BE2C (cell line): ENCODE measurements at places on chromosomes 3 and 15.

- DNase-seq: no peak
These were observed 25.0 kb downstream of the SRGAP3 start for GRCh38 chr3:9224490-9224889.

DNA sequence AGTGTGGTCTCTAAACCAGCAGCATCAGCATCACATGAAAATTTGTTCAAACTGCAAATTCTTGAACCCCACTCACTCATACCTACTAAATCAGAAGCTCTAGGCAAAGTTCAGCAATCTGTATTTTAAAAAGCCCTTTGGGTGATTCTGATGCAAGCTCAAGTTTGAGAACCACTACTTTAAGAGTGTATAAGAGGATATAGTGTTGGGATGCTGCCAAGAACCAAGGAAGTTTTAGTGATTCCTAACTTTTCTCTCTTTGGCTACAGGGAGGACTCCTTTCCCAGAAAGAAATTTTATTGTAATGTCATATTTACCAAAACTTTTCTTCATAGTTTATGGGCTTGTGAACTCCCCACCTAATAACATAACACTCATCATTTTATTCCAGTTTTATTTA lies 422.2 kb downstream of the TBC1D5 start:
- DNase-seq: no peak

- DNase-seq: no peak
These were observed 18.0 kb upstream of the FSTL1 start for GRCh38 chr3:120468635-120469295.

GRCh38 chr15:77024273-77025082 lies 29.6 kb downstream of the PSTPIP1 start:
- peak; percentile 83 for DNase-seq

GRCh38 chr3:71786217-71786549 lies 1.2 kb upstream of the PROK2 start:
- DNase-seq: no peak

- no peak for DNase-seq
These were observed 297.9 kb downstream of the EDEM1 start for GRCh38 chr3:5485427-5485826.

GRCh38 chr15:36722555-36722954 lies 143.1 kb downstream of the CDIN1 start:
- no peak for DNase-seq

- DNase-seq: no peak
These were observed 46.2 kb upstream of the PPP4R2 start for GRCh38 chr3:72950372-72950771.

- no peak for DNase-seq
These were observed 534.1 kb upstream of the GRM7 start for GRCh38 chr3:6326771-6327170.

DNA sequence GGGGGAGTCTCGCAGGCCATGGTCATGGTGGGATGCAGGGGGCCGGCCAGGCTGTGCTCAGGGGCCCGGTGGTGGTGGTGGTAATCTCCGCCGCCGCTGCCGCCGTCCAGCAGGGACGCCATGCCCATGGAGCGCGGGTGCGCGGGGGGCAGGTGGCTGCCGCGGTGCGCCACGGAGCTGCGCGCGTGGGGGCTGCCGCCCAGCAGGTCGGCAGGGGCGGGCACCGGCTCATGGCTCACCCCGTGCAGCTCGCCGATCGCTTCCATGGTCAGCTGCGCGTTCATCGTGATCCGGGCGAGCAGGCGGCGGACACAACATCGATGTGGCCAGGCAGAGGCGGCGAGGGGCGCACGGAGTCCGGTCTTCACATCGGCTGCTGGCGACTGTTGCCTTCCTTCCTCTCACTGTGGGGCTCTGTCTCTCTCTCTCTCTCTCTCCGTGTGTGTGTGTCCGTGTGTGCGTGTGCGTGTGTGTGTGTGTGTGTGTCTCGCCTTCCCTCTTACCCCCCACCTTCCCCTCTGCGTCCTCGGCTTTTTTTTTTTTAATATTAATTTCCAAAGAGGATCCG lies 451 bp downstream of the ONECUT1 start:
- no peak for DNase-seq

DNA sequence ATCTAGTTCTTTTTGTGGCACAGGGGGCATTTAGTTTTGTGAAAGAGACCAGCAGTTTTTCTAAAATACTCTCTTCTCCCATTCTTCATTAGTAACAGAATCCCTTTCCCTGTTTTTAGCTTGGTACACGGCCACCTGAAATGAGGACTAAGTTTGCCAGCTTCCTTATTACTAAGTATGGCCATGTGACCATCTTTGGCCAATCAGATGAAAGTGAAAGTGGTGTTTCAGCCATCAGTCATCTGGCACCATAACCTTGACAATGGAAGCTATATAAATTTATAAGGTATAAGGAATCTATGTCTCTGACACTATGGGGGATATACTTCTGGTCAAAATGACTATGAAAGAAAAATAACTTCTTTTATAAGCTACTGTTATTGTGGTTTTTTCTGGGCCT lies 570.4 kb downstream of the AGBL1 start:
- DNase-seq: no peak

DNA sequence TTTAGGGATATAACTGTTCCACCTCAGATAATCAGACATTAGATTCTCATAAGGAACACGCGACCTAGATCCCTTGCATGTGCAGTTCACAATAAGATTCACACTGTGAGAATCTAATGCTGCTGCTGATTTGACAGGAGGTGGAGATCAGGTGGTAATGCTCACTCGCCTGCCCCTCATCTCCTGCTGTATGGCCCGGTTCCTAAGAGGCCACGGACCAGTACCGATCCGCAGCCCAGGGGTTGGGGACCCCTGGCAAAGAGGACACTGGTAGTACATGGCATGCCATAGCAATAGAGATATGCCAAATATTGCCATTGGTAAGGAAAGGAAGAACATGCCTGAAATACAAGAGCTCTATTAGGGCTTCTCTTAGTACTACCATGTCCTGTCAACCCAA lies 59.7 kb downstream of the LSM3 start:
- no peak for DNase-seq

GRCh38 chr3:128931046-128931445 lies 51.6 kb downstream of the ACAD9 start:
- no peak for DNase-seq

- DNase-seq: no peak
These were observed 211.9 kb upstream of the MRPL3 start for GRCh38 chr3:131714585-131715220.

GRCh38 chr15:40372981-40373380 lies 9.5 kb upstream of the KNSTRN start:
- DNase-seq: no peak

GRCh38 chr3:114178770-114179368 lies at the start of gene DRD3:
Gene DRD3 (minus strand): TSS chr3:114179052. CDS start chr3:114171992, 7,060 bp downstream.
- no peak for DNase-seq

DNA sequence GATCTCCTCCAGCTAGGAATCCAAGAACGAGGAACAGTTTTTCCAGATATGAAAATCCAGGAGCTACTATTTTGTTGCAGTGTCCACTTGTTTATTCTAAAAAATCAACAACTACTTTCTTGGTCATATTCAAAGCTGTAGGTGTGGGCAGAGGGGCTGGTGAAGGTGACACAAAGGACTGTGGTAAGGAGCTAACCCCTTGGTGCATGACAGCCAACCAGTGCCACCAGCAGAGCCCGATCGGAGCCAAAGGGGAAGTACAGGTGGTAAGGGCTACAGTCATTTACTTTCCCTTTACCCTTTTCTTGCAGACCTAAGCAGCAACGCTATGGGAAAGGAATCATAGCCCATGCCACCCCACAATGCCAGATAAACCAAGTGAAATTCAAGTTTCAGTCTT lies 30.7 kb downstream of the PLA1A start:
- no peak for DNase-seq

DNA sequence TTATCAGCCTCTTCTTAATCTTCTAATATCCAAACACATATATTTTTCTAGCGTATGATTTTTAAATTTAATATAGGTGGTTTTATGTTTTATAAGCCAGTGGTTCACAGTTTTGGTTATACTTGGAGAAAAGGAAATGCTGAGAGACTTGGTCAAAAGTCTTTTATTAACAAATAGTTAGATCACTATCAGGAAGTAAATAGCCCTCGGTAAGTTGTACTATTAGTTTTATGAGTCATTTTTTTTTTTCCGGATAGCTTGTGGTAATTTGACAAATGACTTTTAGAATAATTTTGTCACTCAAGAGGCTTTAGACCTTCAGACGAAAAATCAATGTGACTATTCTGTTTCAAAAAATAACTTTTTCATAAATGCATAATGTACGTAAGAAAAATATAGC lies 232.2 kb upstream of the ROBO1 start:
- no peak for DNase-seq

DNA sequence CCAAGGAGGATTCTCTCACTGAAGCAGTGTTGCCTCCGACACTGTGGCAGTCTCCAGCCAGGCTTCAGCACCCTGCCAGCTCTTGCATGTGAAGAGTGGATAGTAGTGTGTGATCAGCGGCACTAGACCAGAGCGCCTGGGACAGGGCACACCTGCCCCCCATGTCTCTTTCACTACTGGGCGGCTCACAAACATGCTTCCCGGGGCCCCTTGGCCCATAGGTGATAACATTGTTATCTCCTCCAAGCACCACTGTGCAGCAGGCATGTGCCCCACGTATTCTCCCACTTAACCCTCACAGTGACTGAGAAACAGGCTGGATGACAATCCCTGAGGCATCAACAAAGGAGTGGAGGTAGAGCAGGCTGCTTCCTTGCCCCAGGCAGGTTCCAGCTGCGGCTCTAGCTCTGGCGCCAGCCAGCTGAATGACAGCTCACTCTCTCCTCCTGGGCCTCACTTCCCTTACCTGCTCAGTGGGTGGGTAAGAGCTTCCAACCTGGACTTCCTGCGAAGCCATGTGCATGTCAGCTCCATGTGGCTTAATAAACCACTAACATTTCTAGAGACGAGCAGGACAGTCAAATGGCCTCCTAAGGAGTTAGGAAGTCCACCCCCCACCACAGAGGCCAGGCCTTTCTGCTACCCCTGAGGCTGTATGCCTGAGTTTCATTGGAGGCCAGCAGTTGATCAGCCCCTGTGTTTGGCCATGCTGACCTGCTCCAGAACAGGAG lies 37.8 kb downstream of the KLF13 start:
- DNase-seq: peak; percentile 80

GRCh38 chr3:48425281-48425812 lies 4.5 kb downstream of the PLXNB1 start:
- DNase-seq: no peak

GRCh38 chr3:129502641-129503408 lies 25.6 kb upstream of the RHO start:
- no peak for DNase-seq

DNA sequence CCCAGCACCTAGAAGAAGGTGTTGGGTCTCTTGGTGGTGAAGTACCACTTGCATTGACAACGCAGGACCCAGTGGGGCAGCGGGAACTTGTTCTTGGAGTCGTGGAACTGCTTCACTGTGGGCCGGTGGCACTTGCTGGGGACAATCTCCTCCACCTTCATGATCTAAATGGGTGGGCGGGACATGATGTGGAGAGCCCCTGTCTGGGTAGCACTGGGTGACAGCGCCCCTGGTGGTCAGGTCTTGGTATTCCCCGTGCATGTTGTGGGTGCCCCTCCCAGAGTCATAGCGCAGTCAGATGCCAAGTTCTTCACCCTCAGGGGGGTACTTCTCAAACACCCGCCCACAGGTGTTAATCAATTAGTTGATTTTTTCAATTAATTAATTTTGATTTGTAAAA lies 60.2 kb downstream of the AGBL1 start:
- DNase-seq: peak; percentile 36

GRCh38 chr3:133874344-133874743 lies 21.3 kb downstream of the RAB6B start:
- DNase-seq: no peak

DNA sequence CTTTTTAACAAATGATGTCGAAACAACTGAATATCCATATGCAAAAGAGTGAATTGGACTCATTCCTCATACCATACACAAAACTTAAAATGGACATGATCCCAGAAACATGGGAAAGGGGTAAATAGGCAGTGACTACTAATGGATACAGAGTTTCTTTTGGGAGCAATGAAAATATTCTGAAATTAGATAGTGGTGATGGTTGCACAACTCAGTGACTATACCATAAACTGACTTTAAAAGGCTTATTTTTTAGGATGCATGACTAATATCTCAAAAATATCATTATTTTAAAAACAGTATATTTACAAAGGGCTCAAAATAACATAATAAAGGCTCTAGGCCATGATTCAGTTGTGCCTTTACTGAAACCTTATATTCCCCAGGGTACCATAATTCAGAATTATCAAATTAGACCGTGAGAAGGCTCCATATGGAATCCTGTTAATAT lies 16.3 kb upstream of the ATP13A3 start:
- DNase-seq: no peak

GRCh38 chr3:60577601-60578000 lies 673.7 kb downstream of the FHIT start:
- DNase-seq: no peak

GRCh38 chr3:196650740-196651311 lies 11.3 kb downstream of the NRROS start:
- peak; percentile 81 for DNase-seq

- DNase-seq: no peak
These were observed 39.7 kb upstream of the TM4SF1 start for GRCh38 chr3:149417174-149417573.

DNA sequence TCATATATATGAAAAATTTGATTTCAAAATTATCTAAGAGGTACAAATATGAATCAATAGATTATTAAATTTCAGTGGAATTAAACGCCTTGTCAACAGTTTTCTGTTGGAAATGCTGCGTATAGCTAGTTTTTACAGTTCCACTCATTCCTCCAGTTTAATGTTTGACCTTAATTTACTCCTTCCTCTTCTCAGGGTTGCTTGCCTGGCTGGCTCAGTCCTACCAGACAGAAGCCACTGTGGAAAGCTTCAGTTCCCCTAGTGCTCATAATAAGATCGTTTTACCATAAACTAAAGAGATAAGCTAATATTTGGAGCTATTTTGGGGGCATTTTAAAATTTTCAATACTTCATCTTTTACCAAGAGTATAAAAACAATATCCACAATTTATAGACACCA lies 22.8 kb downstream of the EMC7 start:
- no peak for DNase-seq

GRCh38 chr15:87033056-87033455 lies 953.4 kb downstream of the AGBL1 start:
- peak; percentile 24 for DNase-seq

DNA sequence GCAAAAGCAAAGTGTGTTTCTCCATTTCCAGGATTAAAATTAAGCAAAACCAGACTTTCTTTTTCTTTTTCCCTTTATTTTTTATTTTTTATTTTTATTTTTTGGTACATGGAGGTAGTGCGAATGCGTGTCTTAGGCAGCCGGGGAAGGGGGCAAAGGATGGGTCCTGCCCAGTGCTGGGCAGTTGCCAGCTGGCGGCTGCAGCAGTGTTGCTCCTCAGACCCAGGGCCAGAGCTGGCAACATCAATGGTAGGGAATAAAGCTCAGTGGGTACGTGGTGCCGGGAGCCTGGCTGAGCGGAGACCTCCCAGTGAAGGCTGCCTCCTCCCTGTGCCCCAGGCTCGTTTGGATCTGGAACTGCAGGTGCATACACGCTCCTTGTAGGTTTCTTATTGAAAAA lies 46.3 kb downstream of the POLR2M start:
- no peak for DNase-seq

- DNase-seq: no peak
These were observed 293.6 kb upstream of the ICE2 start for GRCh38 chr15:60772395-60773120.

GRCh38 chr3:177290633-177291032 lies 93.4 kb upstream of the TBL1XR1 start:
- no peak for DNase-seq

- DNase-seq: no peak
These were observed 359.6 kb upstream of the NECTIN3 start for GRCh38 chr3:110711851-110712516.

- DNase-seq: no peak
These were observed 57.2 kb upstream of the UBE2E1 start for GRCh38 chr3:23748398-23749110.

- peak; percentile 43 for DNase-seq
These were observed 56.0 kb downstream of the KBTBD12 start for GRCh38 chr3:127970966-127971592.
